ENCODE measurements at places on chromosomes 11 and 22. TPM values are rescaled to one million over a fixed set of nuclear protein-coding genes. Genes with fewer than 3 reads are reported as not detected.

The WT1 gene
- 0.69 TPM for total RNA-seq

The OR52B6 gene
- total RNA-seq = not detected

The DGCR2 gene
- total RNA-seq = 36.9 TPM

The PDE2A gene
- total RNA-seq = 0.64 TPM

The CARNS1 gene
- total RNA-seq = not detected

The KRTAP5-1 gene
- total RNA-seq = not detected

The TENM4 gene
- total RNA-seq = 0.08 TPM

The MYEOV gene
- 0.11 TPM for total RNA-seq

The SAA4 gene
- total RNA-seq = not detected

The DERL3 gene
- total RNA-seq = 0.26 TPM

The GUCY1A2 gene
- 0.34 TPM for total RNA-seq

The XKR3 gene
- 1.9 TPM for total RNA-seq

The IZUMO1R gene
- not detected for total RNA-seq

The OR2AG1 gene
- not detected for total RNA-seq

The RGL4 gene
- not detected for total RNA-seq

The CD3D gene
- not detected for total RNA-seq

The PIH1D2 gene
- total RNA-seq = 1.1 TPM

The ZNF280B gene
- total RNA-seq = 9.1 TPM

The EWSR1 gene
- 211 TPM for total RNA-seq

The OR4A16 gene
- total RNA-seq = not detected

The CASP4 gene
- total RNA-seq = 96.1 TPM

The SPTBN2 gene
- total RNA-seq = 19.5 TPM

The VSIG10L2 gene
- not detected for total RNA-seq

The OR52A1 gene
- not detected for total RNA-seq

The ANO1 gene
- 1.2 TPM for total RNA-seq

The CTSF gene
- 35.2 TPM for total RNA-seq

The CCDC89 gene
- 1.2 TPM for total RNA-seq

The MED15 gene
- total RNA-seq = 91.2 TPM

The YPEL1 gene
- total RNA-seq = 0.40 TPM

The LRRC55 gene
- not detected for total RNA-seq

The P2RX6 gene
- total RNA-seq = 1.4 TPM

The MMP8 gene
- 31.6 TPM for total RNA-seq

The SYNGR1 gene
- 30.1 TPM for total RNA-seq

The AMPD3 gene
- 1.8 TPM for total RNA-seq

The CXCR5 gene
- not detected for total RNA-seq

The TRPM5 gene
- not detected for total RNA-seq

The NUMA1 gene
- 118 TPM for total RNA-seq

The GPR152 gene
- total RNA-seq = not detected

The CDC42EP2 gene
- 1.2 TPM for total RNA-seq

The OR8G1 gene
- not detected for total RNA-seq

The RELT gene
- total RNA-seq = 11.8 TPM

The IFITM10 gene
- not detected for total RNA-seq
